Thymus (tissue), 14 donors: ENCODE measurements at places on chromosomes 6 and 20. TPM values are rescaled to one million over a fixed set of nuclear protein-coding genes. Genes with fewer than 3 reads are reported as not detected.

GRCh38 chr20:38430679-38431325 is 4.3 kb downstream of the SNHG17 start:
- H3K27me3 ChIP-seq: no peaks in the 10 kb centered on the region
- H3K4me1 ChIP-seq: peaks cover 12% of the 10 kb centered on the region
- no peak overlapping the region for H3K27ac ChIP-seq
- peaks cover 66% of the 10 kb centered on the region for H3K36me3 ChIP-seq
- H3K4me3 ChIP-seq: no peak overlapping the region

DNA sequence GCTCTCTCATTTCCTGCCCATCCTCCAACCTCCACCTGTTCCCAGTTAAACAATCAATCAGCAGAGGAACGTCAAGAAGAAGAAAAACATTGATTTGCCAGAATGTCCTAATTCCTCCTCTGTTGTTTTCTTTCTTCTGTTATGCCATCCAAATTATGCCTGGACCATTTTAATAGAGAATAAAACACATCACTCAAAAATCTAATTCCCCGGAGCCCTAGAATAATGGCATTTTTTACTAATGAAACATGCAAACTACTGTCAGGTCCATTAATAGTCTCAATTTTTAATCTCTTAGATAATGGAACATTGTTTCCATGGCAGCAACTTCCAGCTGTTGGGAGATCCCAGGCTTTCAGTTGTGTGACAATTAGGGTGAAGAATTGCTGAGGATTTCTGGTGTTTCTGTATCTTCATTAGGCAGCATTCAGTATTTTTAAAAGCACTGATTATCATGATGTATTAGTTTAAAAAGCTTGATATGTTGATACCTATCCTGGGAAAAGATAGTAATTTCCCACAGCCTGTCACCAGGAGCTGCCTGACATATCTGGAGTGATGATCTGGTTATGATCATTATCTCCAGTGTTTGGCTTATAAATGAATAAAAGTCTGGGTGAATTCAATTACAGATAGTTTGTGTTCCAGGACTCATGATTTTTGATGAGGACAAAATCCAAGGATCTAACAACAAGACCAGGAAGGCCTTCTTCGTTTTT is 209.8 kb downstream of the TPBG start:
- H3K4me1 ChIP-seq: no peaks in the 10 kb centered on the region
- H3K27me3 ChIP-seq: no peaks in the 10 kb centered on the region
- H3K36me3 ChIP-seq: no peaks in the 10 kb centered on the region
- no peak overlapping the region for H3K27ac ChIP-seq
- H3K4me3 ChIP-seq: no peak overlapping the region

The TMC2 gene
- polyA plus RNA-seq: 0.05 TPM

- no peaks in the 10 kb centered on the region for H3K27me3 ChIP-seq
- H3K4me3 ChIP-seq: no peak overlapping the region
- no peak overlapping the region for H3K27ac ChIP-seq
- no peaks in the 10 kb centered on the region for H3K4me1 ChIP-seq
- no peak for DNase-seq
Measured at GRCh38 chr20:13202565-13202964, 18.5 kb upstream of the ISM1 start.

DNA sequence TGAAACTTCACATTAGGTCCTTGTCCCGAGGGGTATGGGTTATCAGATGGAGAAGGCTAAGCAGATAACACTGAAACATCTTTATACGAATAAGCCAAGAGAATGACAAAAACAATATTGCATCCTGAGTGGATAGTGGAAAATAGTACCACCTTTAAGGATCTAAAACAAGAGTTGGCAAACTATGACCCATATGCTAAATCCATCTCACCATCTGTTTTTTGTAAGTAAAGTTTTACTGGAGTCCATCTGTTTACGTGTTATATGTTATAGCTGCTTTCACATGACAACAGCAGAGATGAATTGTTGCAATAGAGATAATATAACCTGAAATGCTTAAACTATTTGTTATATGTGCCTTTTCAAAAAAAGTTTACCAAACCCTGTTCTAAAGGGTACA is 76.1 kb upstream of the TRDN start:
- DNase-seq: no peak
- no peak overlapping the region for H3K27ac ChIP-seq
- H3K36me3 ChIP-seq: no peaks in the 10 kb centered on the region
- H3K4me1 ChIP-seq: no peaks in the 10 kb centered on the region
- no peak overlapping the region for H3K4me3 ChIP-seq
- H3K27me3 ChIP-seq: no peaks in the 10 kb centered on the region

DNA sequence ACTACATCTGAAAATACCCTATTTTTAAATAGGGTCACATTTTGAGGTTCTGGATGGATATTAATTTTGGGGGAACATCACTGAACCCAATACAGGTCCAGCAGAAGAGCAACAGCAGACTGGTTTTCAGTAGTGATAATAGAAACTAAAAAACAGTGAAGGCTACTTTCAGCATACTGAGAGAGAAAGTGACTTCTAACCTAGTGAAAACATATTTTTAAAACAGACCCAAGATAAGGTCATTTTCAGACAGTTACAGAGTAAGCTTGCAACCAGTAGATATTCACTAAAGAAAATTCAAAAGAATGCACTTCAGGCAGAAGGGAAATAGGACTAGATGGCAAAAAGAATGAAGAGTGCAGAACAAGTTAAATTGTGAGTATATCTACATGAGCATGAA is 42.0 kb upstream of the TMEM244 start:
- no peaks in the 10 kb centered on the region for H3K36me3 ChIP-seq
- H3K27me3 ChIP-seq: no peaks in the 10 kb centered on the region
- H3K27ac ChIP-seq: no peak overlapping the region
- no peaks in the 10 kb centered on the region for H3K4me1 ChIP-seq
- DNase-seq: no peak

The TNF gene
- 1.4 TPM for polyA plus RNA-seq

DNA sequence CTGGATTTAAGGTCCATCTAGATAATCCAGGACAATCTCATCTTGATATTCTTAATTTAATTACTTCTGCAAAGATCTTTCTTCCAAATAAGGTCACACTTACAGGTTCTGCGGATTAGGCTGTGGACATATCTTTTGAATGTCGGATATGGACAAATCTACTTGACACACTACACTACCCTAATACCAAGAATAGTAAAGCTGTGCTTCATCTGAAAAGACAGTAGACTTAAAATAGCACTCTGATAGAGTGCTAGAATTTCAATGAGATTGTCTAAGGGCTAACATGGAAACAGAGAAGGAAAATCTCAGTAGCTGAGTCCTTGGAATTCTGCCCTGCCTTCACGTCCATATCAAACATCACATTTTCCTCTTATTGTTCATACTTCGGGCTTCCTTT is 1238.0 kb downstream of the EPHA7 start:
- DNase-seq: no peak
- no peak overlapping the region for H3K4me3 ChIP-seq
- no peaks in the 10 kb centered on the region for H3K27me3 ChIP-seq
- H3K27ac ChIP-seq: no peak overlapping the region
- H3K36me3 ChIP-seq: no peaks in the 10 kb centered on the region

The GTSF1L gene
- 0.75 TPM for polyA plus RNA-seq
